T-helper 1 cell (primary cell): ENCODE measurements at places on chromosomes 6 and 20.

GRCh38 chr6:3958255-3958654 lies 109.1 kb downstream of the FAM50B start:
- DNase-seq, result no peak

DNA sequence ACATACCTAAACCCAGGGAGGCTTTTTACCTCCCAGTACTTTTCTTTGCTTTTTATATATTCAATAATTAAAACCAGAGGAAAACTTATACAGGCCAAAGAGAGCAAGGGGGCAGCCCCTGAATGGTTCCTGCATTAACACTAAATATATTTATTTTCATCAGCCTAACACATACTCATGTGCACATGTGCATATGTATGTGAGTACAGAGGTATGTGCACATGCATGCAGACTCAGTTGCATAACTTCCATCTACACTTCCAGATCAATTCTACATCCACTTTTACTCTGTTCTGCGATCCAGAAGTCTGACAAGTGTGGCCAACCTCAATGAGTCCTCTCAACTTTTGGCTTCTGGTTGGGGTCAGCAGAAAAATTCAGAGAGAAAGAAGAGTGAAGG lies 794.2 kb downstream of the DHX35 start:
- no peak for DNase-seq

DNA sequence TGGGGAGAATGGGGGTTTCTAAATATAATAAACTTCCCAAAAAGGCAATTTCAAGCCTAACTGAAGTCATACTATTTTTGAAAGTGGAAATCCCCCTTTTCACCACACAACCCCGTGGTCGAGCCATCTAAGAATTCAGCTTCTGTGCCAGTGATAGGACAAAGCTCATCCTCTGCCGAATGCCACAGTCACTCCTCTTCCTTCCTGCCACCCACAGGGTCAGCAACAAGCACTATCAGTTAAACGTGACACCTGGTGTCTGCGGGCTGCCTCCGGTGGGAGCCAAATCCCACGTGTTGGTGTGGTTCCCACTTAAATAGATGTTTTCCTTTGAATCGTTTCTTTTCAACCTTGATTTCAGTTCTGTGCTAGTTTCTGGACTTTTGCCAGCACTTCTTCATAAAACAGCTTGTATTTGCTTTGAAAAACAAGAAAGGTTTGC lies 60.7 kb downstream of the TNFAIP3 start:
- peak; percentile 69 for DNase-seq

DNA sequence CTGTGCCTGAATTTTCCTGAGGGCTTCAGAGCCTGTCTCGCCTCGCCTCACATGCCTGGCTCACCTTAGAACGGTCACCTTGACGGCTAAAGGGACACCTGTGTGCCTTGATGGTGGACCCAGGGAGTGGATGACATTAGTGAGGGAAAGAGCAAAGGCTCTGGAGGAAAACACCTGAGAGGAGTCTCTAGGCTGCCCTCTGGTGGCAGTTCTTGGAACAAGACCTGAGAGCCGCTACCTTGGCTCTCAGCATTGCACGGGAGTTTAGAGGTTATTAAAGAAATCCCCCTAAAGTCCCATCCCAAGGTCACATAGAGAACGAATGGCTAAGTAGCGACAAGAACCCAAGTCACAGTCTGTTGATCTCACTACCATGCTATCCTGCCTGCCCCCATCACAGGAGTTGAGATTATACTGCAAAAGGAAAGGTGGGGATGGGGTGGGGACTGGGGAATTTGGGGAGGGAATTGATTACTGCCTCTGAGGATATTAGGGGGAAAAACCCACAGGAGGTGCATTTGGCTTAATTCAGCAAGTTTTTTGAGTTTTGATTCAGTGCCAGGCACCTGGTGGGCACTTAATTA lies 7.9 kb upstream of the CDSN start:
- peak; percentile 42 for DNase-seq

DNA sequence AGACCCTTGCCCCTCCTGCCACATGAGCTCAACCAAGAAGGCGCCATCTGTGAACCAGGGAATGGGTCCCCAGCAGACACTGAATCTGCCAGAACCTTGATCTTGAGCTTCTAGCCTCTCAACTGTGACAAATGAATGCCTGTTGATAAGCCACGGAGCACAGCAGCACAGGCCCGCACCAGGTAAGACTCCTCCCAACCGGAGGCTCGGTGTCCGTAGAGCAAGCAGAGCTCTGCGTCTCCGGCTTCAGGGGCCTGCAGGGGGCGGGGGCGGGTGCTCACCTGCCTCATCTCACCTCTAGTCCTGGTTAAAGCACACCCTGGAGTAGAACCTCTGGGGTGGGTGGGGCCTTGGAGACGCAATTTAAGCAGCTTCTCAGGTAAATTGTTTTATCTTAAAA lies 122.7 kb downstream of the SMOC2 start:
- DNase-seq, result no peak

DNA sequence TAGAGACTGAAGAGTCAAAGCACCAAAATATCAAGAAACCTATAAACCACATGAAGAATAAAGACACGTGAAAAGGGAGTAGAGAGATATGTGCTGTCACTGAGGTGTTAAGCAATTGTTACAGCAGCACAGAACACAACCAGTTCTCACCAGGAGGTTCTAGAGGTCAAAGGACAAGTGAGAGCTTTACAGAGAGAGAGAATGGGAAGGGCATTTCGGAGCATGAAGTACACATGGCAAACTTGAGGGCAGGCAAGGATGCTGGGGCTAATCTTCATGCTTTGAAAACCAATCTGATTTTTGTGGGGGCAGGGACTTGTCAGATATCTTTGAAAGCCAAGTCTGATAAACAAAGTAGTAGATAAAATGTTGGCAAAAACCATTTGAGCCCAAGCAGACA lies 142.3 kb upstream of the NRSN1 start:
- no peak for DNase-seq

GRCh38 chr6:111952821-111953540 lies 79.7 kb upstream of the FYN start:
- DNase-seq, result no peak

DNA sequence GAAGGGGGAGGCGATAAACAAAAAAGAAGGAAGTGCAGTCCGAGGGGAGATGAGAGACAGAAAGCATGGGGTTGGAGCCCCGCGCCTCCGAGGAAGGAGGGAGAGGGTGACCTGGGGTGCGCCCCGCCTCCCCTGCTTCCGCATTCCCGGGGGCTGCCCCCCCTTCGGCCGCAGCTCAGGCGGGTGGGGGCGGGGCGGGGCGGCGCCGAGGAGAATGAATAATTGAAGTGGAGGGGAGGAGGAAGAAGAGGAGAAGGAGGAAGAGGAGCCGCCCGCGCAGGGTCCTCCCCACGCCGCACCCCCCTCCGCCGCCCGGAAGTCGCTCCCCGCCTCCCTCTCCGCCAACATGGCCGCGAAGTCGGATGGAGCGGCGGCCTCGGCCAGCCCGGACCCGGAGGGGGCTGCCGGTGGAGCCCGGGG lies at the start of gene XKR7:
Gene XKR7, plus strand, starts transcription at position 322 of the 420 bp plus-strand sequence. Its CDS starts 25 bp downstream, at position 347.
- DNase-seq, result peak; percentile 8

DNA sequence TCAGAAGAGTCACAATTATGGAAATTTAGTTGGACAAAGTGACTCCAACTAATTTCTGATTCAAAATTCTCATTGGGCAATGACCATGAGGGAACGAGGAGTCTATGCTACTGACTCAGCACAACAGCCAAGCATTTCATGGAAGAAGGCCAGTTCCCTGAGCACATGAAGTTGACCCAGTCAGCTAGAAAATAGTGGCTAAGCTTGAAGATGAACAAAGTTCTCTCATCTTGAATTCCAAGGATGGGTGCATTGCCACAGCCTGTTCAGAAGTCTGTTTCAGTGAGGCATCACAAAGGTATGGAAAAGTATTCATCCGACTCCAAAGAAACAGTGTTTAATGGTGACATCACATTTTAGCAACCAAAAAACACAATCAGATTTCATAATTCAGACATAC lies 676.9 kb downstream of the HACE1 start:
- DNase-seq, result no peak

GRCh38 chr20:60787276-60787675 lies 464.8 kb upstream of the CDH4 start:
- no peak for DNase-seq

- no peak for DNase-seq
Measured at GRCh38 chr6:17032590-17032987, 69.3 kb upstream of the STMND1 start.

DNA sequence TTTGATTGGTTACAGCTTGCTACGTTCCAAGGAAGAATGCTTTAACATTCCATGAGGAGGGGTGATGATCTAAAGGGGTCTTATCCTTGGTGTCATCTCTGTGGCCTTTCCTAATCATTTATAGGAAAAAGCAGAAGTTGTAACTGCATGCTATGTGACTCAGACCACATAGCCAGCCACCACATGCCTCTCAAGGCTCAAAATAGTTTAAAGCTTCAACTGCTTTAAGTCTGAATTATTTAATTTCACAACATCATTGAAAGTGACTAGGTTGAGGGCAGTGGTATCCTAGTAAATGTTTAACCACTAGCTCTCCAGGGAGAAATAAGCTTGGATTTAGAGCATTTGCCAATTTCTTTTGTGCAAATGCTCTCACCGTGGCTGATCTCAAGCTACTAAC lies 29.7 kb downstream of the MC3R start:
- no peak for DNase-seq

- peak; percentile 76 for DNase-seq
Measured at GRCh38 chr6:29847871-29848630, 20.4 kb downstream of the HLA-G start.

DNA sequence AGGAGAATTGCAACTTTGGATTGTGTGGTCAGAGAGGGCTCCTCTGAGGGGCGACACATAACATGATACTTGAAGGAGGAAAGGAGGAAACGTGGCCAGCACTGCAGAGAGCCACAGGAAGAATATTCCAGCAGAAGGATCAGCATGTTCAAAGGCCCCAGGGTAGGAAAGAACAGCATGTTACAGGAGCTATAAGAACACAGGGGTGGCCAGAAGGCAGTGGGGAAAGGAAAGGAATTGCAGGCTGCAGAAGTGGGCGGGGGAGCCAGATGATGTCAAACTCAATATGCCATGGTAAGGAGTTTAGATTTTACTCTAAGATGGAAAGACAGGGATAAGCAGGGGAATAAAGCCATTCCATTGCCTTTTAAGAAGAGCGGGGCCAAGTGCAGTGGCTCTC lies 30.7 kb downstream of the MGME1 start:
- no peak for DNase-seq

DNA sequence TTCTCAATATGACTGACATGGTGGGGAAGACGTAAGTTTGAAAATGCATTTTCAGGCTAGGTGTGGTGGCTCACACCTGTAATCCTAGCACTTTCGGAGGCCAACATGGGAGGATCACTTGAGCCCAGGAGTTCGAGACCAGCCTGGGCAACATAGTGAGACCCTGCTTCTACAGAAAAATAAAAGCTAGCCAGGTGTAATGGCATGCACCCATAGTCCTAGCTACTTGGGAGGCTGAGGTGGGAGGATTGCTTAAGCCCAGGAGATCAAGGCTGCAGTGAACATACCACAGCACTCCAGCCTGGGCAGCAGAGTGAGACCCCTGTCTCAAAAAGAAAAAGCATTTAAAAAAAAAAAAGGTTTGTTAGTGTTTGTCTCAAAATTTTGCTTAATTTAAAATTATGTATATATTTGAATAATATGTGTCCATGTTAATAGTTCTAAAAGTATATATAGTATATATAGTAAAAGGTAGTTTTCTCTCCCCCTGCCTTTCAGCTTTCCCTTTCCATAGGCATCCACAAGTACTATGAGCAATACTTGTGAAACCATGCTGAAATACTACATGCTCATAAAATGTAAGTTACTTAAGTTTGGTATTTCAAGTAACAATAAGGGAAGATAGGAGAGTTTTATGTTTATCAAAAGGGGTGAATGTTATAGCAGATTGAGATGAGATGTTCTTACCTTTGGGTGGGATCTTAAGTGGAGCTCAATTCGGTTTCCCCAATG lies 15.1 kb downstream of the PTPRA start:
- no peak for DNase-seq

GRCh38 chr6:26576929-26577719 lies 19.6 kb upstream of the ABT1 start:
- peak; percentile 56 for DNase-seq

DNA sequence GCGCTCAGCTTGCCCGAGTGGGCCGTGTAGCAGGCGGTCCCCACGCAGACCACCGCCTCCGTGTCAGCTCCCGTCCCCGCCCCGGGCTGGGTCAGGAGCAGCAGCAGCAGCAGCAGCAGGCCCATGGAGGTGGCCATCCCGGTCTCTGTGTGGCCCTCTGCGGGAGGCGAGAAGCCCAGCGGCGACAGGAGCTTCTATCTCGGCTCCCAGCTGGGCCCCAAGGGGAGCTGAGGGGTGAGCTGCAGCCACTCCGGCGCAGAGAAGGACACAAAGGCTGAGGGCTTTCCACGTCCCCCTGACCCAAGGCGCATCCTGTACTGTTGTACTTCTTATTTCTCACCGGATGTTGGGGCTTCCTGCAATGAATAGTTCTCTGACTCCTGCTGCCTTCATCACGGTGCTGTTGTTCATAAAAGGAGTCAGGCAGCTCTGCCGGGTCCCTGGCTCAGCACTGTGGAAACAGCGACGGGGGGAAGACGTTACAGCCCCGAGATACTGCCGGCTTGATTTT lies at the start of gene CD93:
Gene CD93, minus strand, starts transcription at position 269 of the 511 bp plus-strand sequence. Its CDS starts 132 bp downstream, at position 137.
- DNase-seq, result no peak

DNA sequence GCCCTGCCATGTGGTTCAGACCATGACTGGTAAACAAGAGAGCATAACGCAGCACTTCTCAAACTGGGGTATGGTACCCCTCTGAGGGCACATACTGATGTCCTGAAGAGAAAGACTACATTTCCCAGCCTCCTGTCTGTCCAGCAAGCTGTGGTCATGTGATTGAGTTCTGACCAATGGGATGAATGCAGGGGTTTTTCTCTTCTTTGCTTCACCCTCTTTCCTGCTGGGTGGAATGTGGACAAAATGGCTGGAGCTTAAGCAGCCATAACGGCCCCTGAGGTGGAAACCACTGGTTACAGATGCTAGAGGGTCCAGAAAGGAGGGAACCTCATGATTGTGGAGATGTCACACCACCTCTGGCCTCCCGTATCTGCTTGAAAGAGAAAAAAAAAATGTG lies 19.4 kb upstream of the KCNB1 start:
- no peak for DNase-seq

- DNase-seq, result no peak
Measured at GRCh38 chr20:15889061-15889460, 684.2 kb downstream of the KIF16B start.

- DNase-seq, result no peak
Measured at GRCh38 chr6:50850223-50851048, 31.8 kb downstream of the TFAP2B start.

DNA sequence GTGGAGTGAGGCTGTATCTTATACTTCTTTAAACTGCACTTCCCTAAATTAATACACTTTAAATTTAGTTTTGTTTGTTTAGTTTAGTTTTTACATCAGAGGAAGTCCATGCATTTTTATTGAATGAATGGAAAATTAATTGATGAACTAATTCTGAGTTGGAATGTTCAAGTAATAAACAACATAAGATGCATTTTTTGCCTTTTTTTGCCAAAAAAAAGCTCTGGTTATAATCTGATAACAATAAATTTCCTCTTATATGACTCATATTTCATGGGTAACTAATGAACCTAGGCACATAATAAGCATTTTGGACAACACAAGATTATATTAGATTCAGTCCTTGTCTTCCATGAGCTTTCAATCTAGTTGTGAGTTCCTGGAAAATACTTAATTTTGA lies 323.1 kb downstream of the CENPW start:
- no peak for DNase-seq
